ENCODE measurements at places on chromosomes 6 and 20.

DNA sequence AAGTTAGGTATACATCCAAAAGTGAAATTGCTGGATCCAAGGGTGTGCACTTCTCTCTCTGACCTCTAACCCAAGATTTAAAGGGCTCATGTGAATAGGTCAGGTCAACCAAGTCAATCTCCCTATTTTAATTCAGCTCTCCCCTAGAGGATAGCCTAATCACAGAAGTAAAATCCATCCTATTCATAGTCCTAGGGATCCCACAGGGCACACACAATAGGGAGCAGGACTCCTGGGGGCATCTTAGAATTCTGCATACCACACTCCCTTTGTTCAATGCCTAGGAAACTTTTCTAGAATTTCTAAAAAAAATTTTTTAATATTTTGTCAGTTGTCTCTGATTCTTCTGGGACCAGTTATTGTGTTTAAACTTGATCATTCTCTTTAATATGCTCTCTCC, 35.1 kb downstream of the CST9L start:
- DNase-seq: no peak

DNA sequence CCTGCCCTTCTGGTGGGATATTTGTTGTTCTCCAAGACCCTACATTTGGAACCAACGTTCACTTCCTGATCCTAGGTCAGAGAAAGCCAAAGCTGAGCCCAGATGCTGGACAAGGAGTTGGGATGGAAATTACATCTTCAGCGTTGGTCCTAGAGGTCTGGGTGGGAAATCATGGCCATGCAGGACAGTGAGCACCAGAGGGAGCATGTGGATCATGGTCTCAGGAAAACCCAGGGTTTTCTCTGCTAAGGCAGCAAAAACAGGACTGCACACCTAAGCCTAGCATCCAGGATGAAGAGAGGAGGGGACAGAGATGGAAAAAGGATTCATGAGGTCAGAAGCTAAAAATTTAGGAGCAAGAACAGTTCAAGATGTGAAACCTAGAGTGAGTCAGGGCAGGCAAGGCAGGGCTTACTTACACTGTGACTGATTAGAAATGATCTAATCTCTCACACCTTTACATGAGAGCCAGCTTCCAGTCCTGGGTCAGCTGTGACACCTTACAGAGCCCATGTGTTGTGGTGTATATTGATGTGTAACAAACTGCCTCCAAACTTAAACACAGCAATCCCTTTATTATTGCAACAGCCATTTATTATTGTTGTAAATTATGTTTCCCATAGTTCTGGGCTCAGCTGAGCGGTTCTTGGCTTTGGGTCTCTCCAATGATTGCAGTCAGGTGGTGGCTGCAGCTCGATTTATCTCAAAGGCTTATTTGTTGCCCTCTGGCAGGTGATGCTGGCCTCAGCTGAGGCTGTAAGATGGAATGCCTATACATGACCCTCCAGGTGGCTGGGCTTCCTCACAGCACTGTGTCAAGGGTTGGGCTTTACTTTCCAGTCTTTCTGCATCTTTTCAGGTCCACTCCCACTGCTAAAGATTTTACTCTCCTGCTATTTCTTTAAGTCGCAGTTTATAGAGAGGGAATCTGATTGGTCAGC, 6.5 kb downstream of the C20orf202 start:
- DNase-seq: no peak

GRCh38 chr6:106882601-106883518, 91.7 kb downstream of the CD24 start:
- no peak for DNase-seq

DNA sequence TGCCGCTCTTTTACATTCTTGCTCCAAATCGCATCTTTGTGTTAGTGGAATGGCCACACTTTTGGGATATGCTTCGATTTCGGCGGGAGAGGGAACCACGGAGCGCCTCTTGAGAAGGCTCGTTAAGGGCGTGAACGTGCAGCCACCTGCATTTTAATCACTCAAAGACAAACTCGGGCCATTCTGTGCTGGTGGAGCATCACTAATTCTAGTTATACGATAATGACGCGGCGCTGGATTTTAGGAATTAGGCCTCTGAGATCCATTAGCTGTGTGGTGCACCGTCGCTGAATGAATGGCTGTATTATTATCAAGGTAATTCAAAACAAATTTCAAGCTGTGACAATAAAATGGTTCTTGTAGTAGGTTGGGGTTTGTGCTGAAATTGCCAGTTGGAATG, 305.6 kb downstream of the CDH4 start:
- no peak for DNase-seq

GRCh38 chr6:147675281-147675680, 166.8 kb downstream of the SAMD5 start:
- no peak for DNase-seq
